H1 (cell line): ENCODE measurements at places on chromosomes 6 and 20. TPM values are rescaled to one million over a fixed set of nuclear protein-coding genes. Genes with fewer than 3 reads are reported as not detected.

The PPIL6 gene
- total RNA-seq = 1.3 and 1.5 TPM in 2 replicates

The TNNC2 gene
- total RNA-seq = 3.6 and 5.7 TPM in 2 replicates

The BTN1A1 gene
- total RNA-seq = 0.28 and 0.55 TPM in 2 replicates

The SULF2 gene
- total RNA-seq = 27.1 and 28.2 TPM in 2 replicates

The ENPP5 gene
- 7.6 and 7.8 TPM in 2 replicates for total RNA-seq

The DXO gene
- total RNA-seq = 14.7 and 16.2 TPM in 2 replicates

The PROKR2 gene
- 2.6 and 3.3 TPM in 2 replicates for total RNA-seq

The TINAG gene
- not detected in 2 replicates for total RNA-seq

The DPPA5 gene
- total RNA-seq = 1.5 and 2.0 TPM in 2 replicates

The GSTA1 gene
- total RNA-seq = not detected in 2 replicates

The COL12A1 gene
- 4.7 TPM in 2 replicates for total RNA-seq

The RHAG gene
- not detected in 2 replicates for total RNA-seq

The MLN gene
- not detected in 2 replicates for total RNA-seq

The F13A1 gene
- total RNA-seq = 1.5 and 1.7 TPM in 2 replicates

The BNIP5 gene
- not detected in 2 replicates for total RNA-seq

The PLA2G7 gene
- total RNA-seq = 1.5 and 1.9 TPM in 2 replicates

The ZC2HC1B gene
- not detected in 2 replicates for total RNA-seq

The HTR1E gene
- not detected in 2 replicates for total RNA-seq

The FNDC1 gene
- total RNA-seq = 0.30 and 0.42 TPM in 2 replicates

The SPATA25 gene
- total RNA-seq = 2.5 and 3.0 TPM in 2 replicates

The GJA10 gene
- not detected in 2 replicates for total RNA-seq

The IRF4 gene
- total RNA-seq = 2.1 and 4.2 TPM in 2 replicates

The RWDD1 gene
- 35.2 and 36.8 TPM in 2 replicates for total RNA-seq

The TIAM2 gene
- total RNA-seq = 22.2 and 23.9 TPM in 2 replicates

The SPAG4 gene
- 1.5 and 2.4 TPM in 2 replicates for total RNA-seq

The ALDH5A1 gene
- 2.4 and 4.1 TPM in 2 replicates for total RNA-seq

The MACROD2 gene
- total RNA-seq = 2.9 and 3.9 TPM in 2 replicates

The C20orf144 gene
- 0.23 and 0.24 TPM in 2 replicates for total RNA-seq
